ENCODE measurements at places on chromosomes 12 and 14. TPM values are rescaled to one million over a fixed set of nuclear protein-coding genes. Genes with fewer than 3 reads are reported as not detected.
A peak's percentile ranks its signal among the peaks of the same experiment; 100 is the strongest.

Gene RPS6KL1
- 23.6 TPM for total RNA-seq

GRCh38 chr14:45284802-45285201 is 31.8 kb upstream of the MIS18BP1 start:
- DNase-seq, result no peak

DNA sequence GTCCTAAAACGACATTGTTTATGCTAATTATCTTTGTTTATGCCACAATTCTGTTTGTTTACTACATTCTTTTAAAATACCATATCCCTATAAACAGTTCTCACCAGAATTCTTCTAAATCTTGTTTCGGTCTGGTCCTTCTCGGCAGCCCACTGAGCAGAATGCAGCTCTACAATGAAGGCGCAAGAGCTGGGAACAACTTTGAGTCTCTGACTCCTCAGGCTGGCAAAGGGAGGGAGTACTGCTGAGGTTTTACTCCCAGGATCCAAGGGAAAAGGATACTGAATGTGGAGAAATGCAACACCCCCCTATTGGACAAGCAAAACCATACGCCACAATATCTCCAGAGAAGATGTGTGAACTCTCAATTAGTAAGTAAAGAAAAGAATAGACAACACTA is 5.4 kb downstream of the SOX5 start:
- DNase-seq, result no peak

GRCh38 chr14:78172428-78172827 is 2.3 kb downstream of the NRXN3 start:
- no peak for DNase-seq

DNA sequence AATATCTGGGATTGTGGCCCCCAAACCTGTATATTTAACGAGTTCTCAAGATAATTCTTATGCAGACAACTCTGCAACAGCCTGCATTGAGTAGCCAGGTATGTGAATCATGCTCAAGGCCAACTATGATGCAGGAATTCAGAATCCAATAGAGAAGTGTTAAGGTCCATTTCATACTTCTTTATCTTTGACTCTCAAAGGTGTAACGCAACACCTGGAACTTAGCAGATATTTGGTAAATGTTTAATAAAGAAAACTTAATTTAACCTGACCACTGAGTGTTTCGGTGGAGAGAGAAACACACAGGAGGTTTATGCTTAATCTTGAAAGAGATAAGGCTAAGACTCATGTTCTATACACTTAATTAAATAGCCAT is 156.5 kb upstream of the PLEKHG7 start:
- DNase-seq, result no peak

Gene IFT81
- total RNA-seq, result 5.4 TPM

Gene P2RX2
- not detected for total RNA-seq

Gene NUMB
- 76.4 TPM for total RNA-seq

Gene ABCC9
- 55.1 TPM for total RNA-seq

DNA sequence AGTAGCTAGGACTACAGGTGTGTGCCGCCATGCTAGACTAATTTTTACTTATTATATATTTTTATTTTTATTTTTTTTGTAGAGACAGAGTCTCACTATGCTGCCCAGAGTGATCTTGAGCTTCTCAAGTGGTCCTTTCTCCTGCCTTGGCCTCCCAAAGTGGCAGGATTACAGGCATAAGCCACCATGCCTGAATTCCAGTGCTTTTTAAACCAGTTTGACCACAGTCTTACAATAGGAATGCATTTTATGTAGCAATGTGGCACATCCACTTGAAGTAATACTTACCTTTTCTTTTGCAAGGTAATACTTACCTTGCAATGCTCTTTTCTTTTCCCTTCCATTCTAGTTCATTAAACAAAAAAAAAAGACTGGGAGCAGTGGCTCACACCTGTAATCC is 38.0 kb upstream of the CPM start:
- DNase-seq, result no peak

DNA sequence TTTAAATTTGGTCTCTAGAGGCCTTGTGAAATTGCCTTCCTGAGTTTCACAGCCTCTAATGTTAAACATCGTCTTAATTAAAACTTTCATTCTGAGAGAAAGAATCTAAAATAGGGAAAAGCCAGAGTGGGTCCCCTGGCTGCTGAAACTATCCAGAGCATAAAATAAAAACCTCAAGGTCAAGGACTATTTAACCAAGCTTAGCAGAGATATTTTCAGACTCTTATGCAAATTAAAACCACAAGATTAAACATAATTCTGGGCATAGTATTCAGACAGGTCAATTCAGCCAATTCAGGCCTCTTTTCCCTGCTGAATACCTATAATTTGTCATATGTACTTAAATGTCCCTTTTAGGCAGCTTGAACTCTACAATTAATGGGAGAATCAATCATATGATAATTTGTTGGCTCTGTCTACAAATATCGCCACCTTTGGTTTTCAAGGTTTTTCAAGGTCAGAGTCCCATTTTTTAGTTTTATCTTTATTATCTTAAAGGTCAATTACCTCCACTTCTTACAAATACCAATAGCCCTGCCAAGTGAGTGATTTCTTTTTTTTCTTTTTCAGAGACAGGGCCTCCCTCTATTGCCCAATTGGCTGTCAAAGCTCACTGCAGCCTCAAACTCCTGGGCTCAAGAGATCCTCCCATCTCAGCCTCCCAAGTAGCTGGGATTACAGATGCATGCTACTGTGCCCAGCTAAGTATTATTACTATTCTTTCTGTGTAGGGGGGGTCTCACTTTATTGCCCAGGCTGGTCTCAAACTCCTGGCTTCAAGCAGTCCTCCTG is 257.1 kb downstream of the PHLDA1 start:
- no peak for DNase-seq

GRCh38 chr12:91272461-91273063 is 89.9 kb upstream of the DCN start:
- DNase-seq, result no peak

GRCh38 chr14:43413084-43413483 is 1094.0 kb downstream of the FSCB start:
- DNase-seq, result no peak

- DNase-seq, result no peak
Observed at GRCh38 chr12:126519833-126520232, 1454.6 kb downstream of the AACS start.

DNA sequence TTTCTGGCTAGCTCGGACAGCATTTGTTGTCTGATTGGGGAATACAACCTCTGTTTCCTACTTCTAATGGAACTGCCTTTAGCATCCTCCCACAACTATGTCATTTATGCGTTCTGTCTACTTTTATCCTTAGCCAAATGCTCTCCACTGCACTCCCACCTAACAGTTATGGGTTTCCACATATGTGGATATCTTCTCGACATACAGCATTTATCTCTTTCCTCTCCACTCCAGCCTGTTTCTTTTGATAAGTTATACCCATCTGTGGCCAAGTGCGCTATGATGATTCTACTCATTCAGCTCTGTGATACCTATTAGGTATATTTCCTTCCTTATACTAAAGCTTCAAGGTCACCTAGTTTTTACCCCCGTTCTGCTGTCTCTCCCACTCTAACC is 122.2 kb upstream of the NAP1L1 start:
- DNase-seq, result no peak

GRCh38 chr12:6294156-6295093 is 16.1 kb upstream of the PLEKHG6 start:
- no peak for DNase-seq

DNA sequence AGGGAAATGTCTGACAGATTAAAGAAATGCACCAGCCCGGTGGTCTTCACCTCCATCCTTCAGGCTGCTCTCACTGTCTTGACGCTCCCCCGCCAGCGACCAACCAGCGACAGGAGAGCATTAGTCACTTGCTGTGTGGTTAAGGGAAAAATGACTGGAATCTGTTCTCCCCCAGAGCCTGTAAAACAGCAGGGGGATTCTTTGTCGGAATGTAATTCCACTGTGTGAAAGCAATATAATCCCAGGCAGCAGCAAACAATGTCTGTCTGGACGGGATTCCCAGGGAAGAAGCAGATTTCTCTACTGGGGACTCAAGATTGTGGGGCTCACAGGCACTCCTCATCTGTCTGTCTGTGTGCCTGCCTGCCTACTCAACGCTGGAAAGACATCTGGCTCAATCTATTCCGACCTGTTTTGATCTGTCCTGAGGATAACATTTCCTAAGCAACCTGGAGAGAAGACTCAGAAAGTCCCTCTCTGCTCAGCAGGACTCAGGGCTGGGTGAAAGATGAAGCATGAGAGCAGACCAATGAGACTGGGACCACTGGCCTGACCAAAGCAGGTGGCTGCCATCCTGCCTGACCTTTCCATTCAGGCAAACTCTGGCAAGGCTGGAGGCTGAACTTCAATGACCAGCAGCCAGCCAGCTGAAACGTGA is 54.6 kb downstream of the NUAK1 start:
- DNase-seq, result no peak

Gene REC8
- 31.5 TPM for total RNA-seq

- DNase-seq, result no peak
Observed at GRCh38 chr12:108825201-108825950, 32.0 kb downstream of the SSH1 start.

Gene ARHGEF40
- total RNA-seq, result 81.1 TPM

DNA sequence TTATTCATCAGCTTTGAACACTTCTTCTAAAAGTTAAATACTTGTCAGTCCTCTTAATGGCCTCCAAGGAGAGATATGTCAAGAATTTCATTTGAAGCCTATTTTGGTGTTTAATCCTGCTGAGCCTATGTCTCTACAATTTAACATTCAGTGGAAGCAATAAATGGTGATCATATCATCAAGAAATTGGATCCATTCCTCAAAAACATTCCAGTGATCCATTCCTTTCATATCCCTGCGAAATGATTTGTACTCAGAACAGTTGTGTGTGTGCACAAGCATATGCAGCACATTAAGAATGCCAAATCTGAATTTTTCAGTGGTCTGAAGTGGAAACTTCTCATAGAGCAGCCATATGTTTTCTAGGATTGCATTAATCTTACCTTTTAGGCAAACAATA is 373.7 kb upstream of the SYT1 start:
- no peak for DNase-seq

GRCh38 chr14:99681101-99681831 is 2.8 kb upstream of the CYP46A1 start:
- peak; percentile 65 for DNase-seq

- DNase-seq, result no peak
Observed at GRCh38 chr14:81384900-81385299, 15.2 kb downstream of the STON2 start.

DNA sequence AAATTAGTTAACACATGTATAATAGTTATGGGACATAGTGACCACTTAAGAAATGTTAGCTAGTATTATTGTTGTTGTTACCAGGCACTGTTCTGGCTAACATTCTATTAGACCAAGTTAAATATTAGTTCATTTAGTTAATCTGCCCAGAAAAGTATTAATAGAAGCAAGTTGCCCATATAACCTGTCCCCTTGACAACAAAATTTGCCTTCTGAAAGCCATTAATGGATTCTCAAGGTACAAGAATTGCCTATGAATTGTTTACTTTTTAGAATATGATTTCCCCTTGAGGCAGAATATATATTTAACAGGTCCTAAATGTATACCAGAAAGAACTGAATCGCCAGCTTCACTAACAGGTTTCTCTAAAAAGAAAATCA is 167.3 kb upstream of the TMCC3 start:
- DNase-seq, result no peak

DNA sequence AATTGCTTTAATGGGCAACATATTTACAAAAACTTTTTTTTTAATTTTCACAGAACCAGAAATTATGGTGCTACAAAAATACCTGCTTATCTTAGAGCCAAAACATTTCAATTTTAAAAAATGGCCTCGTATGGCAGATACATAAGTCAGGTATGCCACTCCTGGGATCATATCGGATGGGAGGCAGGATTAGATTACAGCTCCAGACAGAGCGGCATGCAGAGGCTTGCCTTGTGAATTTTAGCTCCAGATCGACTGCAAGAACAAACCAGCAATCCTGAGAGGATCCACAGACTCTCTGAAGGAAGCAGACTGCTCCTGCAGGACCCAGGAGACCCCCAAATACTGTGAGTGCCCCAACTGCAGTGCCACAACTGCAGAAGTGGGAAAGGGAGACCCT is 169.3 kb upstream of the AMIGO2 start:
- no peak for DNase-seq

- no peak for DNase-seq
Observed at GRCh38 chr14:105082703-105083102, 17.5 kb upstream of the GPR132 start.

DNA sequence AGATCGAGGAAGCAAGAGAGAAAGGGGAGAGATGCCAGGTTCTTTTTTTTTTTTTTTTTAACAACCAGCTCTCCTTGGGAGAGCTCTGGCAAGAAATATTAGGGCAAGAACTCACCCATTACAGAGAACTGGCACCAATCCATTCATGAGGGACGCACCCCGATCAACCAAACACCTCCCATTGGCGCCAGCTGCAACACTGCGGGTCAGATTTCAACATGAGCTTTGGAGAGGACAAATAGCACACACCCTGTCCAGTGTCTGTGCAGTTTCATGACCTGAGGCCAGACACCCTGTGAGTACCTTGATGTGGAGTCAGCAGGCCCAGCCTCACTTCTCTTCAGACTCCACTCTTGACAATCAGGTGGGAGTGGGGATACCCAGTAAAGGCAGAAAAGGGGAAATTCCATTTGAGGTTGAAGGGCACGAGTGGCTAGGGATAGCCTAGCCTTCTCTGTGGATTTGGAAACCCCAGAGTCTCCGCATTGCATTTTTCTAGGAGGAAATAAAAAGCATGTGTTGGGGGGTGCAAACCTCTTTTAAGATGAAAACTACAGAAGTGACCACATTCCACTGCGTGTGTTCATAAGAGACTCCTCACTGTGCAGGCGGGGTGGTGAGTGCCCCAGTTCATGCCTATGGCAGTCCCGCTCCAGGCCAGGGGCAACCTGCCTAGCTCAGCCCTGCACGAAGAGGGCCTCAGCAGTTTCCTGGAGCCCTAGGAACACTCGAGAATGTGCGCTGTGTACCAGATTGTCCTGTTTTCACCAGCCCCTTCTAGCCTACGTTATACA is 42.4 kb upstream of the GPATCH2L start:
- DNase-seq, result no peak

DNA sequence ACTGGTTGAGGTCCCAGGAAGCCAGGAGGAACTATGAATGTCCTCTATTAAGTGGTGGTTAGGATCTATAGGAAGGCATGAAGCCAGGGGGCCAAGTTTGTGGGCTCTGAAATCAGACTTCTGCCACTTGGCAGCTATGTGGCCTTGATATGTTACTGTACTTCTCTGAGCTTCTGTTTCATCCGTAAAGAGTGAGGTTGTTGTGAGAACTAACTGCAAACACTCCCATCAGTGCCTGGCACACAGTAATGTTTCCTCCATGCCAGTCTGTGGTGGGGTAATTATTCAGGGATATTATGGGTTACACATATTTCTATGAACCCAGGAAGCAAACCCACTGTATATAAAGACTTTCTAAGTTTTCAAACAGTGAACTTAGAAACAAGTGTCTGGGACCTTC is 57.4 kb downstream of the PLXNC1 start:
- DNase-seq, result no peak

GRCh38 chr14:98822917-98823316 is 449.1 kb downstream of the BCL11B start:
- DNase-seq, result no peak

Gene RNU4-1
- total RNA-seq, result 976 TPM

Gene NRIP2
- 1.3 TPM for total RNA-seq

Gene INHBC
- not detected for total RNA-seq

GRCh38 chr14:65294816-65295215 is 117.7 kb upstream of the FUT8 start:
- no peak for DNase-seq

Gene AEBP2
- 31.2 TPM for total RNA-seq

Data from mesenteric fat pad (tissue), 1 donor.